ENCODE measurements at places on chromosomes 4 and X. TPM values are rescaled to one million over a fixed set of nuclear protein-coding genes. Genes with fewer than 3 reads are reported as not detected.

Gene CCDC158
- not detected for total RNA-seq

DNA sequence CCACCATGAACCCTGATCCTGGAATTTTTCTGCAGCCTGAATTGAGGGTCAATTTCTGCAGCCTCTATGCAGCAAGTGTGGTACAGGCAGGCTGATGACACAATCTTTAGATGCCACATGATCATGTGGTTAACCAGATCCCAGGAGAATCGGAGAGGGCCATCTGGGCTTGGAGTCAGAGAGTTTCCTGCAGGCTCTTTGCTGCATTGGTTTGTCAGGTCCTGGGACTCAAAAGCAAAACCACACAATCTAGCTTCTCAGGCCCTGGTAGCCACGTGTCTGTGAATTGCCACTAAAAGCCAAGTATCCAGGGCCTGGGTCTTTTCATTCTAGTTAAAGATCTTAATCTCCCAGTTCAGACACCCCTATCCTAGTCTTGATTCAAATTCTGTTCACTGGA, 464.5 kb downstream of the BCOR start:
- no peak overlapping the region for H3K27ac ChIP-seq
- no peak overlapping the region for H3K4me3 ChIP-seq
- H3K36me3 ChIP-seq: no peaks in the 10 kb centered on the region
- no peaks in the 10 kb centered on the region for H3K27me3 ChIP-seq
- peaks cover 2% of the 10 kb centered on the region for H3K4me1 ChIP-seq
- no peak for DNase-seq

GRCh38 chr4:57073559-57073958, 36.6 kb downstream of the IGFBP7 start:
- no peak for DNase-seq
- H3K4me3 ChIP-seq: no peak overlapping the region
- H3K27me3 ChIP-seq: no peaks in the 10 kb centered on the region
- peak overlapping the region; percentile 79 for H3K27ac ChIP-seq
- peaks cover 65% of the 10 kb centered on the region for H3K4me1 ChIP-seq

Gene ACE2
- 0.59 TPM for total RNA-seq

Gene RASGEF1B
- 7.2 TPM for total RNA-seq

Gene MAGEA2
- not detected for total RNA-seq

DNA sequence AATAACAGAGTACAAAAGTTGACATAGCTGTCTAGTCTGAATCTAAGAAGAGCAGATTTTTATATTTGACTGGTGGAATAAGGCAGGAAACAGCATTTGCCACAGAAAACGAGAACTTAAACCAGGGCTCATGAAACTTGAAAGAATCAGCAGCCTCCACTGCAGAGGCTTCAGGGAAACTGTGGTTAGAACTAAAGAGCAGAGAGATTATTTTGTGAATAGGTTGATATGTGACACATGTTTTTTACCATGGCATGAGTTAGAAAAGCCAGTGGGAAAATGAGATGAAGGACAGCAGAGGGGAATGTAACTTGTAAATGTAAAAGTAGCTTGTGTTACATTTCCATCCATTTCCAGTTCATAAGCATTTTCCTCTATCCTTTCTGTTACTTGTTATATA, 63.7 kb upstream of the CAMK2D start:
- no peak overlapping the region for H3K4me3 ChIP-seq
- peaks cover 24% of the 10 kb centered on the region for H3K4me1 ChIP-seq
- H3K27me3 ChIP-seq: no peaks in the 10 kb centered on the region
- no peaks in the 10 kb centered on the region for H3K36me3 ChIP-seq

DNA sequence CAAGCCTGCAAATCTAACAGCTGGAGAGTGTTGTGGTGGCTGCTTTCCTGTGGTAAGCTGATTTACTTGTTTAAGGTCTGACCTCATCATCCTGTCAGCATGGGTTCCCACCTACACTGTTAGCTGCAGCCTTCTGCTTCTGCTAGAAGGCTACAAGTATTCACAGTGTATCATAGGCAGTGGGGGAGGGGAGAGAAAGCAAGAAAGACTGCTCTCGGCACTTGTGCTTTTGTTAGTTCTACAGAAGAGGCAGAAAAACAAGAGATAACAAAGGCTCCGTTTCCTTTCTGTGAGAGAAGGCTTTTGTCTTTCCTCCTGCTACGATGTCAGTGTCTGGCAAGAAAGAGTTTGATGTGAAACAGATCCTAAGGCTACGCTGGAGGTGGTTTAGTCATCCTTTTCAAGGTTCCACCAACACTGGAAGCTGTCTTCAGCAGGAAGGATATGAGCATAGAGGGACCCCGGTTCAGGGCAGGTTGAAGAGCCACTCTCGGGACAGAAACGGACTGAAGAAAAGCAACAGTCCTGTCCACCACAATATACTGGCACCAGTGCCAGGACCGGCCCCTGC, at the start of gene KLHL4:
TSS of gene KLHL4 (plus strand) at position 232 of the 571 bp plus-strand sequence. CDS start at position 324, 92 bp downstream.
- peak within 1 kb of the TSS; percentile 66 for H3K4me3 ChIP-seq
- H3K27me3 ChIP-seq: peaks cover 5% of the 10 kb centered on the region
- peak within 1 kb of the TSS; percentile 75 for H3K27ac ChIP-seq
- DNase-seq: no peak

- no peaks in the 10 kb centered on the region for H3K27me3 ChIP-seq
- DNase-seq: no peak
- H3K36me3 ChIP-seq: no peaks in the 10 kb centered on the region
- no peak overlapping the region for H3K4me3 ChIP-seq
- H3K4me1 ChIP-seq: no peaks in the 10 kb centered on the region
Measured at GRCh38 chrX:145953628-145954027, 136.0 kb downstream of the SLITRK2 start.

Gene LARP1B
- total RNA-seq: 18.8 TPM

DNA sequence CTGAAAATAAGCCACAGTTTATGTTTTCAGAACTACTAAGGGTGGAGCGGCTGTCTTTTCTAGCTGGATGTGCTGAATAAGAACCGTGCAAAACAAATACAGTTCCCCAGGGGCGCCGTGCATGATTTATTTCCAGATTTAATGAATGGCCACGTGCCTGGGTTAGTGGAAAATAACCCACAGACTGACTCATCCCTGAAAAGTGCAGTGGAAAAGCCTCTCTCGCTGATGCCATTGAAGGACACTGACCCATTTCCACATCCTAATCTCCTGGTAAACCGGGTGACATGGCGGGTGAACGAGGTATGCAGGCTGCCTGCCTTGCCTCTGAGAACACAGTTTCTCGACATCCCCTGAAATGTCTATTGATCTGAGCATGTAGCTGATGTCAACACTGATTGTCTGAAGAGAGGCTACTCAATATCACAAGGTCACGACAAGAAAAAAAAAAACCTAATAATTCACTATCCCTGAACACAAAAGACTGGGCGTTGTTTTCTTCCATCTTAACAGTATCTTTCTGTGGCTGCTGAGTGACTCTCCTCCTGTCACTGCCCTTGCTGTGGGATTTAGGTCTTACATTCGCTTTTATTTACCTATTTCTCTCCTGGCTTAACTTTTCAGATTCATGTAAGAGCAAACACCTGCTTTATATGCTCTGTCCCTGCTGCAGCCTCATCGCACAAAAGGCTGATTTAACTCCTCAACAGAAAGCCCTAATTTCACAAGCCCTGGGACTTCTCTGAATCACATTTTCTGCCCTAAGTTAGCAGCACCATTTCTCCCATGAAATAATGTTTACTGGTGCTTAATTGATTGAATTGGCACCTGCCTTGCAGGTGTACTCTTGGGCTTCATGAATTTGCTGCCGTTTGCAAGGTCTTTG, 76.9 kb upstream of the SCOC start:
- H3K27ac ChIP-seq: peak overlapping the region; percentile 27
- no peaks in the 10 kb centered on the region for H3K36me3 ChIP-seq
- peaks cover 2% of the 10 kb centered on the region for H3K27me3 ChIP-seq
- DNase-seq: peak; percentile 40
- H3K4me3 ChIP-seq: peak overlapping the region; percentile 13
- peaks cover 24% of the 10 kb centered on the region for H3K4me1 ChIP-seq

DNA sequence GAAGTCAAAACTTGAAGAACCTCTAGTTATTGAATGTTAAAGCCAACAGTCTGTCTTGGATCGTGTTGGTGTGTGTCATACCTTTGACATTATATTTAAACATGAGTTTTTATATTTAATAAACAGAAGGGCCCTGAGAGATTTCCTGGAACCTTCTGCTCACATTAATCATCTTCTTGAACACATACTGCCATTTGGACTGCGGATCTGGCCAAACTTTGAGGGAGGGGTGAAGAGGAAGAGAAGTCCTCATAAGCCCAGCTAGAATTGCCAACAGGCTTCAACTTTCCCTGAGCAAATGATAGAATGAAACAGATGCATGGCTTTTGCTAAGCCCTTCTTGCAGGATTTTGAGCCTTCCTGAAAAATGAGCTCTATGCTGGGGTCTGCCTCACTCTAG, 27.4 kb downstream of the CCKAR start:
- H3K4me3 ChIP-seq: no peak overlapping the region
- no peaks in the 10 kb centered on the region for H3K36me3 ChIP-seq
- H3K27ac ChIP-seq: no peak overlapping the region
- H3K27me3 ChIP-seq: peaks cover 16% of the 10 kb centered on the region
- DNase-seq: no peak

Gene RAP1GDS1
- total RNA-seq: 25.1 TPM

DNA sequence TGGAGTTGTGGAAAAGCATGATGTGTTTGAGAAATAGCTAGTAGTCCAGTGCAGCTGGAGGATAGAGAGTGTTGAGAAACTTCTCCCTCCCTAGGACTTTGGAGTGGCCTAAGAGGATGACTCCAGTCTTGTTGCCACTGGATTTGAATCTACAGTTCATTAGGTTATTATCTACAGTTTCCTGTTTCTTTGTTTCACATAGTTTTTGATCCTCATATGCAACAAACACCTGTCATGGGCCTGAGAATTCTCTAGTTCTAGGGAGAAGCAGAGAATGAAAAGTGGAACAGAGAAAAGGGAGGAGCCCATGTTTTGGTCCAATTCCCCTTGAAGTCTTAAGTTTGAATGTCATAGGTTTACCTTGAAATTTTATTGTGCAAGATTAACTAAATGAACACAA, 73.6 kb upstream of the TBC1D9 start:
- H3K36me3 ChIP-seq: no peaks in the 10 kb centered on the region
- H3K4me1 ChIP-seq: peaks cover 5% of the 10 kb centered on the region
- H3K27ac ChIP-seq: no peak overlapping the region
- H3K27me3 ChIP-seq: no peaks in the 10 kb centered on the region
- H3K4me3 ChIP-seq: no peak overlapping the region

DNA sequence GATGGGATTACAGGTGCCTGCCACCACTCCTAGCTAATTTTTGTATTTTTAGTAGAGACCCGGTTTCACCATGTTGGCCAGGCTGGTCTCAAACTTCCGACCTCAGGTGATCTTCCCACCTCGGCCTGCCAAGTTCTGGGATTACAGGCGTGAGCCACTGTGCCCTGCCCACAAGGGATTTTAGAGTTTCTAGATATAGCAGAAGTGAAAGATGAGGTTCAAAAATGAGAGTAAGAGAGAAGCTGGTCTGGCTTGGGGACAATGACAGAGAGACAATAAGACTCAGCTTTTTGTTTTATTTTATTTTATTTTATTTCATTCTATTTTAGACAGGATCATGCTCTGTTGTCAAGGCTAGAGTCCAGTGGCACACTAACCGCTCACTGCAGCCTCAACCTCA, 30.6 kb downstream of the TRIM61 start:
- H3K36me3 ChIP-seq: no peaks in the 10 kb centered on the region
- no peak overlapping the region for H3K27ac ChIP-seq
- H3K4me3 ChIP-seq: no peak overlapping the region
- H3K4me1 ChIP-seq: peaks cover 16% of the 10 kb centered on the region
- H3K27me3 ChIP-seq: peaks cover 37% of the 10 kb centered on the region

DNA sequence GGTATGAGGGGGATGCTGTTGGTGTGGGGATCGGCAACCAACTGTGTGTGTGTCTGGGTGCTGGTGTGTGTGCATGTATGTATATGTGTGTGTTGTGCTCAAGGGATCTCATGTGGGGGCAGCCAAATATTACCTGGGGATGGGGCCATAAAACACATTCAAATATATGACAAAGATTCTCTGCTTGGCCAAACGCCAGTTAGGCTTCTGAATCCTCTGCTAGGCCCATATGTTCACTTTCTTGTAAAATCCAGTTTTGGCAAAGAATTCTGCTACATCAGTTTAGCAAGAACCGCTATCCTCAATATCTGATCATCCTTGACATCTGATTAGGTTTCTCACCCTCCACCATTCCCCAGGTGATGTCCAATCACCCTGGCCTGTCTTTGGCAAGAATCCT, 106.6 kb downstream of the RASL11B start:
- H3K27me3 ChIP-seq: no peaks in the 10 kb centered on the region
- peaks cover 9% of the 10 kb centered on the region for H3K4me1 ChIP-seq
- no peak for DNase-seq
- no peak overlapping the region for H3K4me3 ChIP-seq

Gene TGIF2LX
- not detected for total RNA-seq

Measured in mesothelial cell of epicardium (in vitro differentiated cells).